ENCODE measurements at places on chromosomes 2 and 18.
A peak's percentile ranks its signal among the peaks of the same experiment; 100 is the strongest.

- no peaks in the 10 kb centered on the region for H3K4me1 ChIP-seq
- H3K27me3 ChIP-seq: no peaks in the 10 kb centered on the region
- H3K36me3 ChIP-seq: no peaks in the 10 kb centered on the region
These were observed 241.8 kb upstream of the MGAT5 start for GRCh38 chr2:134011936-134012586.

DNA sequence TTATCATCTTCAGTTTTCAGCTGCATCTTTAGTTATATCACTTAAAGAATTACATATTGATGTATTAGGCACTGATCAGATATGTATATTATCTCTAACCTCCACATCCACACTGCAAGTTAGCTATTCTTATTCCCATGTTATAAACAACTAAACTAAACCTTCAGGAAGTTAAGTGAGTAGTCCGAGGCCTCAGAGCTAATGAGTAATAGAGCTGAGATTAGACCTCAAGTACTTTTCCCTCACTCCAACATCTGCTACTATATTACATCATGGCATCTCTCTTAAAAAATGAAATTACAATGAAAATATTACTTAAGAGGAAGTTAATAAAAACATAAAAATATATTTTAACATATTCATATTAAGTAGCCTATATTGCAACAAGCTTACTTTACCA, 183.6 kb upstream of the MAP2 start:
- H3K4me1 ChIP-seq: no peaks in the 10 kb centered on the region
- H3K27me3 ChIP-seq: no peaks in the 10 kb centered on the region
- no peaks in the 10 kb centered on the region for H3K36me3 ChIP-seq
- H3K4me3 ChIP-seq: no peak overlapping the region

DNA sequence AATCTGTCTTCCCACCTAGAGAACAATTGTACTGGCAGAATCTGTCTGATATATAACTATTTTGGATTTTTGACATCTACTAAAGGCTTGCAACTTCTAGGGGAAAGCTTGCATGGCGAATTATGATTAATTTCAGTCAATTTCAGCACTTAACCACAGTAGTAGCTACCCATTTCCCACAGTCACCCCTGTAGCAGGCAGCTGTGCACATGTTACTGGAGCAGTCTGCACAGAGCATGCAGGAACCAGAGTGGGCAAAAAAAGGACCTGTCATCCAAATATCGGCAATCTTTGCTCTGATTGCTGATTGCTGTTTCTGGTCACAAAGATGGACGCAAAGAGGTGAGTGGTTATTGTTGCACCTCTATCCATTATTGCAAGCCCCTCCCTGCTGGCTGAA, 473.3 kb downstream of the SPAG16 start:
- no peaks in the 10 kb centered on the region for H3K27me3 ChIP-seq
- no peak overlapping the region for H3K4me3 ChIP-seq
- no peaks in the 10 kb centered on the region for H3K4me1 ChIP-seq
- H3K36me3 ChIP-seq: no peaks in the 10 kb centered on the region
- DNase-seq: no peak

- no peaks in the 10 kb centered on the region for H3K27me3 ChIP-seq
- H3K4me3 ChIP-seq: no peak overlapping the region
- peak; percentile 72 for DNase-seq
- H3K4me1 ChIP-seq: no peaks in the 10 kb centered on the region
These were observed 14.9 kb upstream of the CNNM3 start for GRCh38 chr2:96801005-96801785.

GRCh38 chr18:6509417-6509816, 94.7 kb upstream of the L3MBTL4 start:
- no peaks in the 10 kb centered on the region for H3K27me3 ChIP-seq
- H3K4me3 ChIP-seq: no peak overlapping the region
- H3K27ac ChIP-seq: no peak overlapping the region
- H3K4me1 ChIP-seq: no peaks in the 10 kb centered on the region

- H3K4me3 ChIP-seq: no peak overlapping the region
- H3K27me3 ChIP-seq: no peaks in the 10 kb centered on the region
- H3K36me3 ChIP-seq: no peaks in the 10 kb centered on the region
These were observed 132.1 kb downstream of the MBP start for GRCh38 chr18:77000527-77000926.

DNA sequence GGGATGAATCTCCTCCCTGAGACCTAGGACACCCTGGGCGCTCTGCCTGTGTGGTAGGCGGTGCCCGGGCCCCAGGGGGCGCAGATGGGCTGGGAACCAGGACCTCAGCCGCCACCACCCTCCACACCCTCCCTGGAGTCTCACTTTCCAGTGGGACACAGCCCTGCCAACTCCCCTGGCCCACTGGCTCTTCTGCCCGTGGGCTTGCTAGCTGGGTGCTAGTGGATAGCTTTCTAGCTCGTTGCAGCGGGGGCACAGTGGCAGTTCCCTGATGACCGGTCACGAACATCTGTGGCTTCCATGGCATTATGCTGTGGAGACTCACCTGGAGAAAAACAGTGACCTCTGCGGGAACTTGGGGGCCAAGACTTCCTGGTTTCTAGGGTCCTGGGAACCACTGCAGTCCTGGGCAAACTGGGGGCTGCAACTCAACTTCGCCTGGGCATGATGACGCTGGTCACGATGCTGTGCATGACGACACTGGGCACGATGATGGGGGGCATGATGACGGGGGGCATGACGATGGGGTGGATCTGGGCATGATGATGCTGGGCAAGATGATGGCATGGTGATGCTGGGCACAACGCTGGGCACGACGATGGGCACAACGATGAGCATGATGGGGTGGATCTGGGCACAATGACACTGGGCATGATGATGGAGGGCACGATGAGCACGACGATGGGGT, 31.0 kb upstream of the ALLC start:
- no peak overlapping the region for H3K4me3 ChIP-seq
- peak; percentile 8 for DNase-seq
- no peak overlapping the region for H3K27ac ChIP-seq

GRCh38 chr2:25418944-25419677, 77.4 kb upstream of the DNMT3A start:
- no peaks in the 10 kb centered on the region for H3K36me3 ChIP-seq
- H3K4me3 ChIP-seq: no peak overlapping the region
- no peak for DNase-seq
- no peaks in the 10 kb centered on the region for H3K4me1 ChIP-seq
- H3K27me3 ChIP-seq: no peaks in the 10 kb centered on the region

DNA sequence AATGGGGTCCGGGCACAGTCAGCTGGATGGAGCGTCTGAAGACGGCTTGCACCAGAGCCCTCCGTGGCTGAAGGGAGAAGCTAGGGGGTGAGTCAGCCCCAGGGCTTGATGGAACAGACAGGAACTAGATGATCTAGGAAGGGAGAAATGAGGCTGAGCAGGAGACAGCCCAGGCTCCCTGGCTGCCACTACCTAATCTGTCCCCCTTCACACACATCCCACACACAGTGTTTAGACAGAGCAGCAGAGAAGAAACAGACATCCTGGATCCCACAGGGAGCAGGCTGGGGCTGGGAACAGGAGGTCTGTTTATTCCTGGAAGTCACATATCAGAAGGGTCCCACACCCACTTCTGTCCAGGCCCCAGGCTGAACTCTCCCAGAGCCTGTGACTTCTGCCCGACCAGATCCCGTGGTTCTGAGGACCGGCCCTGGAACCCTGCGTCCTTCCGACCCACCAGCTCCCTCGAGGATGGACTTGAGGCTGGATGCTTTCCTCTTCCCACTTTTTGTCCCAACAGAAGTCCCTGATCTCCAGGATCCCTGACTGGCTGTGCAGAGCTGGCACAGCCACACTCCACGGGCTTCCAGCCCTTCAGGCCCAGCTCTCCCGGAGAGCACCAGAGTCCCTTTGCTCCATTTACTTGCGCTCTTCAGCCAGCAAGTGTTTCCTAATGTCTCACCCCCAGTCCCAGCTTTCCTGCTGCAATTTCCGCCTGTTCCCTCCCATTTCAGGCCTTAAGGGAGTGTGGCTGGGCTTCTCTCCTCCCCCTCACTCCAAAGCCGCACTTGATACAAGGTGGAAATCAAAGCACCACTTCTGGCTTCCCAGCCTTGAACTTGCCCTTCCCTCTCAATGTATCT, 1.5 kb upstream of the GPBAR1 start:
- H3K4me1 ChIP-seq: peaks cover 7% of the 10 kb centered on the region
- no peak overlapping the region for H3K4me3 ChIP-seq
- peak; percentile 81 for DNase-seq
- no peaks in the 10 kb centered on the region for H3K36me3 ChIP-seq
- H3K27ac ChIP-seq: peak overlapping the region; percentile 93

- DNase-seq: no peak
- no peaks in the 10 kb centered on the region for H3K4me1 ChIP-seq
- H3K36me3 ChIP-seq: no peaks in the 10 kb centered on the region
- no peak overlapping the region for H3K4me3 ChIP-seq
- no peak overlapping the region for H3K27ac ChIP-seq
- H3K27me3 ChIP-seq: no peaks in the 10 kb centered on the region
These were observed 1249.2 kb upstream of the ZEB2 start for GRCh38 chr2:145769011-145769716.

- H3K4me1 ChIP-seq: no peaks in the 10 kb centered on the region
- no peaks in the 10 kb centered on the region for H3K27me3 ChIP-seq
- no peaks in the 10 kb centered on the region for H3K36me3 ChIP-seq
- no peak overlapping the region for H3K27ac ChIP-seq
- H3K4me3 ChIP-seq: no peak overlapping the region
These were observed 61.0 kb downstream of the GRB14 start for GRCh38 chr2:164560181-164560792.

GRCh38 chr2:58923869-58924268, 682.7 kb upstream of the FANCL start:
- DNase-seq: no peak
- H3K27ac ChIP-seq: no peak overlapping the region
- H3K36me3 ChIP-seq: no peaks in the 10 kb centered on the region
- no peaks in the 10 kb centered on the region for H3K4me1 ChIP-seq

GRCh38 chr2:232873909-232874641, 4.0 kb downstream of the SNORC start:
- no peak for DNase-seq
- no peak overlapping the region for H3K4me3 ChIP-seq
- no peaks in the 10 kb centered on the region for H3K27me3 ChIP-seq
- no peaks in the 10 kb centered on the region for H3K36me3 ChIP-seq
- H3K4me1 ChIP-seq: peaks cover 7% of the 10 kb centered on the region

DNA sequence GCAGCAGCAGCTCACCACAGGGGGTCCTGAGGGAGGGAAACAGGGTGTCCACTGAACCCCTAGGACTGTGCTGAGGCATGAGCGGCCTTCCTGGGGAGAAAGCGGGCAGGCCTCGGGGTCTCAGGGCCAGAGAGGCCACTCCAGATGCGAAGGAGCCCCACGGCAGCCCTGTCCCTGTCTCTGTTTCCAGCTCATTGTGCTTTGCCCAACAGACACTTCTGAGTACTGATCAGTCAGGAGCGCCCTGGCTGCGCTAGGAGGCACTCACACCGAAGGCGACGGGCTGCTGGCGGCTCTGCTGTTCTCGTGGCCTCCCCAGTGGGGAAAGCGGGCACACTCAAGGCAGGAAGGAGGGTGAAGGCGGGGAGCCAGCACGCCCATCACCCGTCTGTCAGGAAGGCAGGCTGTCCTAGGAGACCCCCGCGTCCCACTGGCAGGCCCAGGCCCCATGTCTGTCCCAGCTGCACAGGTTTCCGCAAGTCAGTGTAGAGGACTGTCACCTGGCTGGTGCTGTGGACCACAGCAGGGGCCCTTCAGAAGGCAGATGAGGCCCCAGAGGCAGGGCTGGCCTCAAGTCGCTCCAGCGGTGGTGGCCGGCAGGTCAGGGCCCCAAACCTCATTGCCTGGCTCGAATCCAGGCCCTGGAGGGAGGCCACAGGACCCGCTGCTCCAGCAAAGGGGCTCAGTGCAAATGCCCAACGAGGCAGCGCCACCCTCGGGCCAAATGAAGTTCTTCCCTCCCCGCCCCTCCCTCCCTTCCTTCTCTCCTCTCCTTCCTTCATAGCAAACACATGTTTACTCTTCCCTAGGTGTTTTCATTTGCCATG, 6.8 kb downstream of the ESPNL start:
- no peak overlapping the region for H3K27ac ChIP-seq
- no peaks in the 10 kb centered on the region for H3K36me3 ChIP-seq
- H3K4me1 ChIP-seq: no peaks in the 10 kb centered on the region
- DNase-seq: peak; percentile 15
- H3K27me3 ChIP-seq: no peaks in the 10 kb centered on the region

DNA sequence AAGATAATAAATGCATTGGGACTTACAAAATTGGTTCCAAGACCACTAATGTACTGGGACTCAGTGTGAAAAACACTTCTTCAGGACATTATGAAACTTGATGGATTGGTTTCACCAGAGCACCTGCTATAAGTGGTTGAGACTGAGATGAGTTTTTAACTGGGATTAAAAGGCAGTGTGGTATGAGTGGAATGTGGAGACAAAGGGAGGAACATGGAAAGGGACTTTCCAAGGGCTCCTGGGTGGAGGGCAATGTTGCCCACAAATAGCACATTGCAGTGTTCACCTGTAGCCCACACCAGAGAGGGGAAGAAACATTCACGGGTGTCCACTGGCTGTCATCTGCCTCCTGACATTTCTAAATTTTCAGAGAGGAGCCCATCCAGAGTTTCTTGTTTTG, 253.3 kb upstream of the TANK start:
- no peak overlapping the region for H3K4me3 ChIP-seq
- H3K27ac ChIP-seq: no peak overlapping the region
- peaks cover 9% of the 10 kb centered on the region for H3K4me1 ChIP-seq
- H3K36me3 ChIP-seq: no peaks in the 10 kb centered on the region
- DNase-seq: no peak
- no peaks in the 10 kb centered on the region for H3K27me3 ChIP-seq
